ENCODE measurements at places on chromosomes 16 and 17. TPM values are rescaled to one million over a fixed set of nuclear protein-coding genes. Genes with fewer than 3 reads are reported as not detected.
A peak's percentile ranks its signal among the peaks of the same experiment; 100 is the strongest.

DNA sequence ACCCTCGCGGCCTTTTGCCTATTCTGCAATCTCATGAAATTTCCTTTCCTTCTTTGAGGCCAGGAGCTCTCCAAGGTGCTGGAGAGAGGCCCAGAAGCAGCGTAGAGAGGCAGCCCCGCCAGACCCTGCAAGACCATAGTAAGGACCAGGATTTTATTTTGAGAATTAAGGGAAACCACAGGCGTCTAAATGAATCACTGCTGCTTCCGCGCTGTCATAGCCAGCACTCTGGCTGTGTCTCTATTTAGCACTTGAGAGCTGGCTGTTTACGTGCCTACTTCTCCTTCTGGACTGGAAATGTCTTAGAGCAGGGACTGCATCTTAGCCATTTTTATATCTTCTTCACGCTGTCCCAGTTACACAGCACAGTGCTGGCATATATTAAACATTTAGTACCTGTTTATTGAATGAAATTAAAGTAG is 37.6 kb upstream of the PIRT start:
- peak; percentile 4 for DNase-seq

DNA sequence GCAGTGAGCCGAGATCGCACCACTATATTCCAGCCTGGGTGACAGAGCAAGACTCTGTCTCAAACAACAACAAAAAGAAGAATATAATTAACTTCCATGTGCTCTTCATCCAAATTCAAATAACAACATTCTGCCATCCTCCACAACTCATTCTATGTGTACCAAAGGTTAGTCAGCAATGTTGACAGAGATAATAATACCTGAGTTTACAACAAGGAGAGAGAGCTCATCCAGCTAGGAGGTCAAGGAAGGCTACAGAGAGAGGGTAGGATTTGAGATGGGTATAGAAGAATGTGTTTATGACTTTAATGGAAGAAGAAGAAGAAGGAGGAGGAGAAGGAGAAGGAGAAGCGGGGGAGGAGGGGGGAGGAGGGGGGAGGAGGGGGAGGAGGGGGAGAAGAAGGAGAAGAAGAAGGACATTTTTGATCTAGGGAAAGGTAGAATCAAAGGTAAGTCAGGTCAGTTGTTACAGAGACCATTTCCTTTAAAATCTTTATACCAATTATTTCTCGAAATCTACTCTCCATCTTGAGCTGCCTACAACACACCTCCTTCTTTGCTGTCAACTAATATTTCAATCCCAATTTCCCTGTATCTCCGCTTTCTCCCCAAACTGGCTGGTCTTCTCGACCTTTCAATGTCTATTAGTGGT is 10.1 kb upstream of the HSF5 start:
- DNase-seq = no peak

DNA sequence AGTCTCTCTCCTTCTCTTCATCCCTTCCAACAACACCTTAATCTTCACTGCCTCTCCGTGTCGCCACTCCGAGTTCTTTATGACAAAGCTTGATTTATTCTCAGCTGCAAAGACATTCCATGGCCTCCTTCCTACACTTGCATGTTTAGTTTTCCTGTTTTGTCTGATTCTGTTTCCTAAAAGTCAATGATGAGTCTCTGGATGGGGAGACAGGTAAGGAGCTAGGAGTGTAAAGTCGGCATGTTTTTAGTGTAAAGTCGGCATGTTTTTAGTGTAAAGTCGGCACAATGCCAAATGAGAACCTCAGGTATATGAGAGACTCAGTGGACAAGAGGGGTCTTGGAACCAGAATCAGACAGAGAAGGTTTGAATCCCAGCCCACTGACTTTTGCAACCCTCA is 362.3 kb upstream of the EEF2KMT start:
- DNase-seq = no peak

DNA sequence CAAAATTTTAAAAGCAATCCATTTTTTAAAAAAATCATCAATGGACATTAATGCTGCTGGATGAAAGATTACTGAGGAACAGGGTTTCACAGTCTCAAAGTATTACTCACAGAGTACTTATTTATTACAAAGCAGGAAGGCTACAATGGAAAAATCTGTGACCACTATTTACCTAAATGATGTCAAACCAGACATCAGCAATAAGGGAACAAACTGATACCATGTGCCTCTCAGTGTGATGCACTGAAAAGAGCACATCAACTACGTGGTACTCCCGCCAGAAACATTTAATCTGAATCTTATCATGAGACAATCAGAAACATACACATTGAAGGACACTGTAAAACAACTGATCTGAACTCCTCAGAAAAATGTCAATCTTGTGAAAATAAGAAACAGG is 124.2 kb downstream of the PARN start:
- no peak for DNase-seq

DNA sequence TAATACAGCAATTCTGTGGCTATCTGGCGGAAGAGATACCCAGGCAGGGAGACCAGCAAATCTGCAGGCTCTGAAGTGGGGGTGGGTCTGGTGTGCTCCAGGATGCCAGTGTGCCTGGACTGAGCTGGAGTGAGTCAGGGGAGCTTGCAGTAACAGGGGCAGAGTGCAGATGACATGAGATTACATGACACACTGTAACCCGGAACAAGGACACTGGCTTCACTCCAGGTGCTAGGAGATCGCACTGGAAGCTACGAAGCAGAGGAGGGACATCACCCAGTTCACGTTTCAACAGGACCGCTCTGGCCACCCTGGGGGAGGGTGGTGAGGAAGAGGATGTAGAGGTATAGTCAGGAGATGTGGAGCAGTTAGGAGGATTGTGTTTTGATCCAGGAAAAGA is 475.6 kb downstream of the CDH13 start:
- DNase-seq = no peak

- no peak for DNase-seq
Measured at GRCh38 chr16:8619671-8620370, 1.7 kb upstream of the METTL22 start.

DNA sequence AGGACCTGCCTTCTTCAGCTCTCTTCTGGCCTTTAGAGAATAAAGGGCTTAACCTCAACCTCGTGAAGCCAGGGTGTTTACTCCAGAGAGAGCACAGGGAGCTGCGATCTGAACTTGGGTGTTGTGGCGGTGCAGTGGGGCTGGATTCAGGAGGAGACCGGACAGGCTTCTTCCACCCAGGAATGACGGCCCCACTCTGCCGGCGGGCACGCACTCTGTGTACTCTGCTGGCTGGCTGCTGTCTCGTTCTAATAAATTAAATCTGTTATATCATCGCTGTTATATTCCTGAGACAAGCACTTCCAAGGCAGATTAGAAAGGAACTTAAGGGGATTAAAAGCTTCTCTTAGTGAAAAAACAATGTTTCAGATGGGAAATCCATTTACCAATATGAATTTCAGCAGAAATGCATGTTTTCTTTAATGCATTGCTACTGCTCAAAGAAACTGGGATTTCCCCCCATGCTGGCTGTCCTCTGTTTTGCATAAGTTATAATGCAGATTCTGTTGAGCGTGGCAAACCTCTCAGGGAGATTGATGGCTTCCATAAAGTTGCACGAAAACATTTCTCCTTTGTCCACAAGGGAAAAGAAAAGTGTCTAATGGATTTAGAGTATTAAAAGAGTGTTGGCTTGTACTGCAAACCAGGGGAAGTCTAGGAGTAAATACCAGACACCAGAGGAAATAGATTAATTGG is 168.6 kb upstream of the IRX3 start:
- no peak for DNase-seq

The GLIS2 gene
- 6.7 TPM for total RNA-seq

DNA sequence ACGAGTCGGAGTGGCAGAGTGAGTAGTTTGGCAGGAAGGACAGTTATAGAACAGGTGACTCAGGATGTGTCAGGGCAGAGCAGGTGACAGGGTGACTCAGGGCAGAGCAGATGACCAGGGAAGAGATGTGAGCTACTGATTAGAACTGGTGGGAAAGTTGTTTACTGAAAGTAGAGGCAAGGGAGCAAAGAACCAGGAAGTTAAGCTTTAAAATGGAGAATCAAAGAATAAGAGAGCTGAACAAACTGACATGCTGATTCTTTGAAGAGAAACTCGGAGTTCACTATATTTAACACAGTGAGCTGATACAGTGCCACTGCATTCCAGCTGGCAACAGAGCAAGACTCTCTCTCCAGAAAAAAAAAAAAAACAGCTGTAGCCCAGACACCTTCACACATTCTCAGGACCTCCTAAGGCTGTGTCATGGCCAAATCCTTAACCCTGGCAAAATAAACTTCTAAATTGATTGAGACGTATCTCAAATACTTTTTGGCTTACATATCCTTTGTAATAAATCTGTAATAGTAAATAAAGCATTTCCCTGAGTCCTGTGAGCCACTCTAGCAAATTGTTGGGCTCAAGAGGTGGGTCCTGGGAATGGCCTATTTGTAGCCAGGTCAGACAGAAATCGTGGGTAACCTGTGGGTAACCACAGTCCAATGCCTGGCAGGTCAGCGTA is 12.3 kb upstream of the UBE2I start:
- peak; percentile 90 for DNase-seq

DNA sequence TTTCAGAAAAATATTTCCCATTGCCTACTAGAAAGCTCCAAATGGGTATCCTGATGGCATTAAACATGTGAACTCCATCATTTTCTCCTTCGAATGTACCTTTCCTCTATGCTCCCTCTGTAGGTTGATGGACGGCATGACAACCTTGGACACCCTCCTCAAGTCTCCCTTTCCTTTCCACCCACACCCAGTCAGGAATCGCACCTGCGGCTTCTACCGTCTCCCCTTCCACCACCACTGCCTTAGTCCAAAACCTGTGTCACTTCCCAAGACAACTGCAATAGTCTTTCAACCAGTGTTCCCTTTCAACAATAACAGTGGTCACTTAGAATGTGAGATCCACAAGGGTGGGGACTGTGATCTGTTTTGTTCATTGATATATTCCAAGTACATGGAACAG is 233.1 kb upstream of the AXIN2 start:
- peak; percentile 73 for DNase-seq

The PLLP gene
- total RNA-seq = 0.16 TPM

DNA sequence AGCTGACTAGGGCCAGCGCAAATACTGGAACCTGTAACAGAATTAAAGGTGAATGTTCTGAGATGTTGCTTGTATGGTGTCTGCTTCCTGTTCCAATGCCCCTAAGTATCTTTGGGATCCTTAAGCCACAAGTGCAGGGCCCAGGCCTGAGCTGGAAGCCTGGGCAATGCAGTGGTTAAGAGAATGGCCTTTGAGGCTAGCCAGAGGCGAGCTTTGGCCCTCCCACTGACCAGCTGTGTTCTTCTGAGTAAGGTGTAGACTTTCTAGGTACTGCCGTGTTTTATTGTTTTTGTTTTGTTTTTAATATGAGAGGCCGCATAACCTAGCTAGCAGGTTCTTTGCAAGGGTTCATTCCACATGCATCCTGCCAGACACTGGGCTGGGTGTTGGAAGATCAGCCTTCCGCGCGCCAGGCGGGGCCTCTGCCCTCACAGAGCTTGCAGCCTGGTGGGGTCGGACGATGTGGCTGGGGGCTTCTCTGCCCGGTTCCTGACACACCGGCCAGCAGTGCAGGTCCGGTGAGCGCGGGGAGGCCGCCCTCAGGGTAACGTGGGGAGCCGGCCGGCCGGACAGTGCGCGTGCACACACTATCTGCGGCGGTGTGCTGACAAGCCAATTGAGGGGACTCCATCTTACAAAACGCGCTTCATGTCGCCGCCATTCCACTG is 551 bp upstream of the MLX start:
- no peak for DNase-seq

GRCh38 chr17:16953841-16954240 is 18.1 kb downstream of the TNFRSF13B start:
- no peak for DNase-seq

DNA sequence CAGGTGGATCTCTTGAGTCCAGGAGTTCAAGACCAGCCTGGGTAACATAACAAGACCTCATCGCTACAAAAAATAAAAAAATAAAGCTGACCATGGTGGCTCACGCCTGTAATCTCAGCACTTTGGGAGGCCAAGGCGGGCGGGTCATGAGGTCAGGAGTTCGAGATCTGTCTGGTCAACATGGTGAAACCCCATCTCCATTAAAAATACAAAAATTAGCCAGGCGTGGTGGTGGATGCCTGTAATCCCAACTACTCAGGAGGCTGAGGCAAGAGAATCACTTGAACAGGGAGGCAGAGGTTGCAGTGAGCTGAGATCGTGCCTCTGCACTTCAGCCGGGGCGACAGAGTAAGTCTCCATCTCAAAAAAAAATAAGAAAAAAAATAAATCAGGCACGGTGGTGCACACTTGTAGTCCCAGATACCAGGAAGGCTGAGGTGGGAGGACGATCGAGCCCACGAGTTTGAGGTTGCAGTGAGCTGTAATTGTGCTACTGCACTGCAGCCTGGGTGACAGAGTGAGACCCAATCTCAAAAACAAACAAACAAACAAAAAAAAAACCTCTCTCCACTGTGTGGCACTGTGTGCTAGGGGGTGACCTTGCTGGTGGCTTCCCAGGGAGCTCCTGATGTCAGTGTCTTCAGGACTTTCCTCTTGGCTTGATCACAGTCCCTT is 19.8 kb upstream of the MAPK3 start:
- DNase-seq = peak; percentile 45

The CCL16 gene
- total RNA-seq = not detected

- peak; percentile 25 for DNase-seq
Measured at GRCh38 chr17:35786941-35787432, 8.5 kb downstream of the MMP28 start.

DNA sequence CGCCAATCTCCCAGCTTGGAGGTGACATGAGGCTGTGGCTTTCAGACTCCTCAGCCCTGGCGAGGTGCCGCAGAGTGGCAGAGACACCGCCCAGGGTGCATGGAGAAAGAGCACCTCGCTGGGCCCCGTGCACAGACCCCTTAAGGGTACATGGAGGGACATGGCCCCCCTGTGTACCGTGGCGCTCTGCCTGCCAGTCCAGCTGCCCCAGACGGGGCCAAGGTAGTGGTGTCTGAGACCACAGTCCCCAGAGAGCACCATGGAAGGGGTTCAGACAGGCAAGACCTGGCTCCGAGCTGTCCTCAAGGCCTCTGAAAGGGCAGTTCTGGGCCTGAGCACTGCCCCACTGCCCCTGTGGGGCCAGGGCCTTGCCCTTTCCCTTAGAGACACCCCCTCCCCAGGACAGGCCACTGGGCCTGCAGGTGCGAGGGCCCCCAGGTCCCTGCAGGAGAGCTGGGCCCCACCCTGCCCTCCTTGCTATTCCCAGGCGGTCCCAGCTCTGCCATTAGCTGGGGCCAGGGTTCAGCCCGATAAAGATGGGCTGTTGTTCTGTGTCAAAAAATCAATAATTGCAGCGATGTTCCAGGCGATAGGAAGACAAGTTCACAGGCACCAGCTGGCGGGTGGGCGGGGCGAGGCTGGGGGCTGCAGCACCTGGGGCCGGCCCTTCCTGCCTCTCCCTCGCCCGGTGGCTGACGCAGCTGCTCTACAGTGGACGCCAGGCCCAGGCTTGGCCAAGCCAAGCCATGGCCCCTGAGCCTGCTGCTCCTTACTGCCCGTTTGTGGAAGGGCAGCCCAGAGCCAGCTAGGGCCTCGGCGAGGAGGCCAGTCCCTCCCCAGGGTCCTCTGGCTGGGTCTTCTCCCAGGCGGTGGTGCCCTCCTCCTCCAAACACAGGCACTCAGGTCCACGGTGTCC is 51.7 kb downstream of the ZFPM1 start:
- DNase-seq = peak; percentile 73

GRCh38 chr17:43846963-43847371 is at the start of gene CD300LG:
Gene CD300LG, plus strand, starts transcription at chr17:43847176. Its CDS starts 41 bp downstream, at chr17:43847217.
- no peak for DNase-seq

The LRRC36 gene
- 0.46 TPM for total RNA-seq

GRCh38 chr17:10071141-10071540 is 127.3 kb downstream of the GAS7 start:
- DNase-seq = no peak
